ENCODE measurements at places on chromosomes 6 and 20.

DNA sequence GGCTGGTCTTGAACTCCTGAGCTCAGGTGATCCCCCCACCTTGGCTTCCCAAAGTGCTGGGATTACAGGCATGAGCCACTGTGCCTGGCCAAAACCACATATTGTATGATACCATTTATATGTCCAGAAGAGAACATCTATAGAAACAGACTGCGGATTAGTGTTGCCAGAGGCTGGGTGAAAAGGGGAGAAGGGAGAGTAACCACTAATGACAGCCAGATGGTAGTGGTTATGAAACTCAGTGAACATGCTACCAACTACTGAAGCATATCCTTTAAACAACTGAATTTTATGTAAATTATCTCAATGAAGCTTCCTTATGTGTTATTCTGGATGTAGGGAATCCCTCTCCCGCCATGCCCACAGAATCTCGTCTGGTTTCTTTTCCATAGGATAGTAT, 15.7 kb downstream of the SLC23A2 start:
- no peak for DNase-seq

DNA sequence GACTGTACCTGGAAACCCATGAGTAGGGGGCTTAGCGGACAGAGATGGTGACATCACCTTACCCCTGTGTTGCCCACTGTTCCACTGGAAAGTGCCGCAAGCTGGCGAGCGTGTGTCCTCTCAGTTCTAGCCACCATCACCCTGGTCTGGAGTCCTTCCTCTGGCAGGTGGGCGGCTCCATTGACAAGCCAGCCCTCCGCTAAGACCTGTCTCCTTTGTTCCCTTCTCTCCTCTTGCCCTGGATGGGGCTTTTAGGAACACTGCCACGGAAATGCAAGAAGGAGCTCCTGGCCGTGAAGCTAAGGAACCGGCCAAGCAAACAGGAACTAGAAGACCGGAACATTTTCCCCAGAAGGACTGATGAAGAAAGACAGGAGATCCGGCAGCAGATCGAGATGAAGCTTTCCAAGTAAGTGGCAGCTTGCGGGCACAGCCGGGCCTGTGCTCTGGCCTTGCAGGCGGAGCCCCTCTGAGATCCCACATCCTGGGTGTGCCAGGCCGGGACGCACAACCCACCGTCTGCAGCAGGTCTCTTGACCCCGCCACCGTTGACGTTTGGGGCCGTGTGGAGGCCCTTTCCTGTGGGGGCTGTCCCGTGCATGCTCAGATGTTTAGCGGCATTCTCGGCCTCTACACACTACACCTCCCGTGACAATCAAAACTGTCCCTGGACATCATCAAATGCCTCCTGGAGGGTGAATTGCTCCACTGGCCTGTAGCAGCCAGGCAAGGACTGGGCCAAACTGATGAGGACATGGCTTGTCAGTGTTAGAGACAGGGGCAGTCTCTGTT, 127.5 kb downstream of the SYCP2 start:
- DNase-seq = no peak

GRCh38 chr6:33585403-33586107, 5.5 kb upstream of the BAK1 start:
- DNase-seq = peak; percentile 75

DNA sequence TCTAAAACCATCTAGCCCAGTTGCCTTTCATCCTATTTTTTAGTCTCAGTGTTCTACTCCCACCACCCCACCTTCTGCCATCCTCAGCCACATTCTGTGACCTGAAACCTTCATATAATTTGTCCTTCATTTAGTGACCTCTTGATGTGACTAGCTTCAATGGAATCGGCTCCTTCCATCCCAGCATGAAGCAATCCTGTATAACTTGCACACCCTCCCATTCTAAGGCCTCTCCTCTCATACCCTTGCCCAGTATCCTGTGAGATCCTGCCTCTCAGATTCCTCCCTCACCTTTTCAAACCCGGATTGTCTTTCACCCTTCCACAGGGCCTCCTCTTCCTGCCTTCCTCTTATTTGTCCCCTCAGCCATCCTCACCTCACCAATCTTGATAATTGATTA, 3.1 kb downstream of the ZNF76 start:
- no peak for DNase-seq

GRCh38 chr6:33613795-33614168, 7.3 kb upstream of the ITPR3 start:
- DNase-seq = no peak

DNA sequence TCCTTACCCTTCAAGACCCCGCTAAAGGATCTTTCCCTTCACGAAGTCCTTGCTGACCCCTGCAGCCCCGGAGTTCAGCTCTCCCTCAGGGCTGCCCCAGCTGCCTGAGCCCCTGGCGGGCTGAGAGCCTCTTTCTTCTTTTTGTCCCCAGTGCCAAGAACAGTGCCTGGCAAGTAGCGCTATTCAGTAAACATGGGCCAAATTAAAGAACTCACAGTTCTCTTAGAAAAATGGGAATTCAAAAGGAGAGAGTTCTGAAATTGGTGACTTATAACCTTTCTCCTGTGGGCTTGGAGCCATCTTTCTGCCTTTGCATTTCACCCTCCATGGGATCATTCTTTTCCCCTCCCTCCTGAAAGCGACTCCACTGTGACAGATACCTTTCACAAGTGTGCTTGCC, 227.2 kb downstream of the TMEM242 start:
- DNase-seq = no peak

GRCh38 chr6:137493218-137494038, 766 bp downstream of the OLIG3 start:
- DNase-seq = no peak

- DNase-seq = no peak
Measured at GRCh38 chr20:44886828-44887227, 1.3 kb downstream of the YWHAB start.

DNA sequence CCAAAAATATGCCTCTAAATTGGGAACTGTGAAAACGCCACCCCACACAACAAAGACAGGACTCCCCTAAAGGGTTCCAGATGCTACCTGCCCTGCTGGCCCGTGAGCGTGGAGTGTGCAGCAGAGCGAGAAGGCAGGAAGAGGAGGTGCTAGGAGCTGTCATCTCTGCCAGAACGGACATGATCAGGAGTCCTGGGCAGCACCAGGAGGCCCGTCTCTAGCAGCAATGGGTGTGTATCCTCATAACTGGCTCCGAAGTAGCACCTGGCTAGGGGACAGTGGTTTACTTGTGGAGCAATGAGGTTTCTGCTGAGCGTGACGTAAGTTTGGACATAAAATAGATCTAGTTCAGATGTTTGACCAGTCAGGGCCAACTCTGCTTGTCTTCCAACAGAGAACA, 226.0 kb downstream of the CDH4 start:
- no peak for DNase-seq

DNA sequence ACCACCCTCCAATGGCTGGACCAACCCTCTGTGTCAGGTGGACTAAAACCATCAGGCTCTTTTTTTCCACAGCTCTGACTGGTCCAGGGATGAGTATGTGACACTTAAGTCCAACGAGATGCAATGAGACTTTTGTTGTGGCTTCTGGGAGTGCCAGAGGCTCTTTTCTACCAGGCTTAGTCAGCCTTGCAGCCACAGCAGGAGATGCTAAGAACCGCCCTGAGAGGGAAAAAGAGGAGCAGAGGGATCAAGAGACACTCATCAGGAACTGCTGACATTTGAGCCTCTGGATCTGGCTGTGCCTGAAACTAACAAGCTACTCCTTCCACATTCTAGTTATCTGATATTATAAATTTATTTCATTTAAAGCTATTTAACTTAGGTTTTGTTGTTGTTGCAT, 270.9 kb upstream of the SULF2 start:
- no peak for DNase-seq

- DNase-seq = no peak
Measured at GRCh38 chr6:56842686-56843475, 112.0 kb upstream of the BEND6 start.

GRCh38 chr6:139117734-139118133, 17.1 kb upstream of the HECA start:
- DNase-seq = no peak

GRCh38 chr6:36533321-36533720, 14.0 kb downstream of the STK38 start:
- DNase-seq = no peak

DNA sequence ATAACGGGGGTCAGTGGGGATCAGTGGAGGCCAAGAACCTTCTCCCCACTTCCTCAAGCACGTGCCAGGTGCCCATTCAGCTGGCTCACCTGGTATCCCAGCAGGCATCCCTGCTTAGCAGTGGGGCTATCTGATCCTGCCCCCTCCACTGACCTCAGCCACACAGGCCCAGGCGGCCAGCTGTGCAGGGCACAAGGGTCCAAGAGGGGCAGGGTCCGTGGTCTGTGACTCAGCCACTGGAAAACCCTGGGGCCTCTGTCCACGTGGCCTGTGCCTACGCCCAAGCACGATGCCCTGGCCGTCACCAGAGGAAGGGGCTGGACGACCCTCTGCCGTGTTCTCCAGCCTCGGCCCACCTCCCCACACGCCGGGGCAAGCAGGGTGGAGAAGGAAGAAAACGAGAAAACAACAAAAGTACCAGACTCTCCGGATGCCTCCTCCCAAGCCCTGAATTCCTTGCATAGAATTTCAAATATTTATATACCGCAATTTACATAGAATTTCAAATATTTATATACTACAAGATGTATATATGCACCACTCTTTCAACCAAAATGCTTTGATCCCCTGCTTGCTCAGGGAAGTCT, 12.1 kb downstream of the PXDC1 start:
- DNase-seq = no peak

DNA sequence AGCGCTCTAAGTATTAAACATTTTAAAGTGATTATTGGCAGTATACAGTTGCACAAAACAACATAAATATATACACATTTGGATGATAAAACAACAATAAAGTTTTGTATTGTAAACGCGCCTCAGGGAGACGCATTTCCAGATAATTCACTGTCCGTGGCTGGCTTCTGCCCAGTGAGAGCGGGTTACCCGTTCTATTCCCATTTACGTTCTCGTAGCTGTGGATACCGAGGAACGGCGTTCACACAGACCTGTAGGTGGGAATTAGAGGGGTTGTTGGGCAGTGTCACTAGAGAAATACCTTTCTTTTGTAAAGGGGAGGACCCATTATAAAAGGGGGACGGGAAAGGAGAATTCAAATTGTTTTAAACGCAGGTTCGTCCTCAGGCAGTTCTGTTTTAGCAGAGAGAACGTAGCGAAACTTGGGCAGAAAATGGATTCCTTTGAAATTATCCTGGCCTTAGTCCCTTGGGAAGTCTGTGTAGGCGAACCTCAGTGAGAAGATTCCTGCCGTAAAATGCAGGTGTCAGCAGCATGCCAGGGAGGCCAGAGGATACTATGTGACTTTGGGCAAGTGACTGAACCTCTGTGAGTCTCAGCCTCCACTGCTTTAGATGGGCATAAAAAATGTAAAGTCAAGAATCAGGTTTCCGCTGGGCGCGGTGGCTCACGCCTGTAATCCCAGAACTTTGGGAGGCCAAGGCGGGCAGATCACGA, 756 bp downstream of the MTG2 start:
- no peak for DNase-seq

- no peak for DNase-seq
Measured at GRCh38 chr6:20188630-20189075, 23.6 kb downstream of the MBOAT1 start.

- DNase-seq = no peak
Measured at GRCh38 chr20:10322073-10323012, 103.7 kb downstream of the SNAP25 start.

DNA sequence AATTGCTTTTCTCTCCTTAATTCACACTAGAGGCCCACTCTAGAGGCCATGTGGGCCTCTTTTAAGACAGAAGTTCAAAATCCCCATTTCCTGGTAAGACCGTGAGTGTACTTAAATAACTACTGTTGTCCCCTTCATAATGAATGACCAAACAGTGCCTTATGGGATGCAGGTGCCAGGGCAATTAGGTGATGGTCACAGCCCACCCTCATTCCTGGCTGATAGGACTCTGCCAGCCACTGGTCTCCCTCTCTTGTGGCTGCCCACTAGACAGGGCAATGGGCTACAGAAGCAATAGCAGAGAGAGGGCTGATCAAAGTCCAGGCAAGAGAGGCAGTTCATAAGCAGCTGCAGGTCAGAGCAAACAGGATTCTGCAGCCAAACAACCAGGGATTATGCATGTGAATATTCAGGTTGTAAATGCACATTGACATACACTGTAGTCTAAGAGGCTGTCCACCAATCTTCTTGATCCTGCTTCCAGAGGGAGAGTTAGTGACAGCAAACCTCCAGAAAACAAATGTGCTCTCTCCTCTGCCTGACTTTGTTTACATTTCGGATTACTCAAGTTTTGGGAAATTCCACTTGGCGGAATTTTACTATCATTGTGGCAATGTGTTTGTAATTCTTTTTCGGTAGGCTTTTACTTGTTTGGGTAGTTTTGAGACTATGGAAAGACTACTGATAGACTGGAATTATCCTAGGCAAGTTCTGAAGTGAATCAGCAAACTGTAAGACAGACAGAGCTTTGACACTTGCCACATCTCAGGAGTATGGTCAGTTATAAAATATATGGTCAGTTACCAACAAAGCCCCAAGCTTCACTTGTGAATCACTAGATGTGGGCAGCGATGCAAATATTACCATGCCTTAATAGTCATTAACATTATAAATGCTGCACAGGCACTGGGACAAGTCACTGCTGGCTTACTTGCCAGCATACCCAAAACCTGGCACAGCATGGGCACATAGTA, 12.8 kb downstream of the PTPRK start:
- DNase-seq = no peak

GRCh38 chr6:148891405-148891783, 144.6 kb downstream of the UST start:
- DNase-seq = no peak

- DNase-seq = no peak
Measured at GRCh38 chr6:163333038-163333437, 81.5 kb upstream of the QKI start.

GRCh38 chr20:14055127-14055742, 59.9 kb downstream of the MACROD2 start:
- no peak for DNase-seq

DNA sequence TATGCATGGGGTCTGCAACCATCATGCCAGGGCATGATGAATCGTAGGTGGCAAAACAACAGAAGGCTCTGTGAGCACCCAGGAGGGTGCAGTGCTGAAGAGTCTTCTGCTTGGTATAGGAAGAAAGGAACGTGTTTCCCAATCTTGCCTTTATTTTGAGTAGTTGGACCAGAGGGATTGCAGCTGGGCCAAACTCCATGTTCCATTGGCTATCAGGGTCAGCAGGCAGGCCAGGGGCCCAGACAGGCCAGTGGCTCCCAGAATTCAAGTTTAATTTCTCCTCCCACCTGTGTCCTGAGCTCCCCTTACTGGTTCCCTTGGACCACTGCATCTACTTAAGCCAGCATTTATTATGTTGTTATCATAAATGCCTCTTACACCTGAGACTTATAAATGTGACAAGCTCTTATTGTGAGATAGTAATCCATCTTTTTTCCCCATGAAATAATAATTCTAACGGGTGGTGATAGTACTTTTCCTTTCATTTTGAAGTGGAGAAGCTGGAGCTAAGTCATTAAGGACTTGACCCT, 918 bp upstream of the TRIM38 start:
- no peak for DNase-seq

- DNase-seq = no peak
Measured at GRCh38 chr6:5282191-5282623, 20.9 kb downstream of the FARS2 start.

Measured in activated CD8-positive, alpha-beta memory T cell treated with anti-CD3 and anti-CD28 coated beads for 1 hour (primary cell).